ENCODE measurements at places on chromosomes 5 and 9.
A peak's percentile ranks its signal among the peaks of the same experiment; 100 is the strongest.

GRCh38 chr9:115422932-115423440 lies 305.0 kb upstream of the TNC start:
- DNase-seq, result no peak

GRCh38 chr5:16497546-16497945 lies 31.9 kb upstream of the ZNF622 start:
- DNase-seq, result no peak

DNA sequence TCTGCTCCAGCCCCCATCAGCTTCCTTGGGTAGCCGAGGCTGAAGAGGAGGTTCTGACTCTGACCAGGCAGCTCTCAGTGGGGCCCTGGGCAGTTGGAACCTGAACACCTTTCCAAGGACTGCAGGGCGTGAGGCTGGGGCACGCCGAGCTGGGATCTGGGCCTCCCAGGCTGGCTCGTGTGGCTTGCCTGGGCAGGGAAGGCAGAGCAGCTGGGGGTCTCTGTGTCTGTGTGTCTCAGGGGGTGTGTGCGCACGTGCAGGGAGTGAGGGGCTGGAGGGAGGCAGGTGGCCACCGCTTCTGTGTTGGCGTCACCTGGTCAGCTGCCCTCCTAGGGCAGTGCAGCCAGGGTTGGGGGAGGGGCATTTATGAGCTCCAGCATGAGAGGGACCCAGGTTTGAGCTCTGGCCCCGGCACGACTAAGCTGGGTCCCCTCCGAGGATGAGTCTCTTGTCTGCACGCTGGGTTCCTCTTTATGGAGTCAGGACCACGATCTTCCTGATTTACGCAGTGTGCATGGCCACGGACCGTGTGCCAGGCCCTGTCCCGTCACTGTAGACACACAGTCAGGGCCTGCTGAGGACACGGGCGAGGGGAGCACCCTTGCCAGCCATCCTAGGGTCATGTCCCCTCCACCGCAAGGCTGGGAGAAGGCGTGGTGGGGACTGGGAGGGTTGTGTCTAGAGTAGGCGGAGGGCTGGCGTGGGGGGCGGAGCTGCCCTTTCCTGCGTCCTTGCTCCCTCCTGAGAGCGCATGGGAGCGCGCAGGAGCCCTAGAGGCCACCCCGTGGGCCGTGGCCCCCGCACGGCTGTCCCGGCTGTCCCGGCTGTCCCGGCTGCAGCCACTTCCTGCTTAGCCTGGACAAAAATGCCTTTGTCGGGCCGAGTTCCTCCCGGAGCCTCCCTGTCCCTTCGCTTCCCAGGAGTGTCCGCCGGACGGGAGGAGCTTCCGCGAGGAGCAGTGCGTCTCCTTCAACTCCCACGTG lies 4.6 kb downstream of the ADAMTSL2 start:
- DNase-seq, result peak; percentile 42

DNA sequence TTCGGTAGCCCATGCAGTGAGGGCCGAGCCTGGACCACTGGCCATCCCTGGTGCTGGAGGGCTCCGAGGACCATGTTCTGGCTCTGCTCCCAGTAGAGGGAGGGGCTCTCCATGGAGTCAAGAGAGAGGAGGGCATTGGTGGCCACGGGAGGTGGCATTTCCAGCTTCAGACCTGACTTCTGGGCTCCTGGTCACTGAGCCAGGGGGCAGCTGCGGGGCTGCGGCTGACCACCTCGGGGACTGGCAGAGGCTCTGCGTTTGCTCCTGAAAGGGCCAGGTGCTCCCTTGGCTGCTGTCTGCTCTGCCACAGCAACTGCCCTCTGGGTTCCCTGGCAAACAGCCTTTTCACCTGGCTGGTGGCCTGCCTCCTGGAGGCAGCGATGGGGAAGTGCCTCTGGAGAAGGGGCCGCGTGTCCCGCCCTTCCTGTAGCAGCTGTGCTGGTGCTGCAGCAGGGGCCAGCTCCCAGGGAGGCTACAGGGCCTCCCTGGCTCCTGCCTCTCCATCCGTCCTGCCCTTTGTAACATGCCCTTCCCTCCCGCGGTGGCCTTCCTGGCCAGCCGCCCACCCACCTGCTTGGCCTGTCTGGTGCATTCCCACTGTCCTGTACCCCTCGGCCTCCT lies 144.6 kb downstream of the CACNA1B start:
- no peak for DNase-seq

DNA sequence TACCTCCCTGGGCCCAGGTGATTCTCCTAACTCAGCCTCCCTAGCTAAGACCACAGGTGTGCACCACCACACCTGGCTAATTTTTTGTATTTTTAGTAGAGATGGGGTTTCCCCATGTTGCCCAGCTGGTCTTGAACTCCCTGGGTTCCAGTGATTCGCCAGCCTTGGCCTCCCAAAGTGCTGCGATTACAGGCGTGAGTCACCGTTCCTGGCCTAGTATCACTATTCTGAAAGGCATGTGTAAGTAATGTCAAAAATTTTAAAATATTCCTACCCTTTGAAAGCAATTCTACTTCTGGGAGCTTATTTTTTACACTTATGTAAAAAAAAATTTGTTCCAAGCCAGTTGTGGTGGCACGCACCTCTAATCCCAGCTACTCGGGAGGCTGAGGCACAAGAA lies 27.1 kb upstream of the TLE1 start:
- DNase-seq, result no peak

GRCh38 chr5:173228639-173229381 lies 6.2 kb downstream of the NKX2-5 start:
- no peak for DNase-seq

DNA sequence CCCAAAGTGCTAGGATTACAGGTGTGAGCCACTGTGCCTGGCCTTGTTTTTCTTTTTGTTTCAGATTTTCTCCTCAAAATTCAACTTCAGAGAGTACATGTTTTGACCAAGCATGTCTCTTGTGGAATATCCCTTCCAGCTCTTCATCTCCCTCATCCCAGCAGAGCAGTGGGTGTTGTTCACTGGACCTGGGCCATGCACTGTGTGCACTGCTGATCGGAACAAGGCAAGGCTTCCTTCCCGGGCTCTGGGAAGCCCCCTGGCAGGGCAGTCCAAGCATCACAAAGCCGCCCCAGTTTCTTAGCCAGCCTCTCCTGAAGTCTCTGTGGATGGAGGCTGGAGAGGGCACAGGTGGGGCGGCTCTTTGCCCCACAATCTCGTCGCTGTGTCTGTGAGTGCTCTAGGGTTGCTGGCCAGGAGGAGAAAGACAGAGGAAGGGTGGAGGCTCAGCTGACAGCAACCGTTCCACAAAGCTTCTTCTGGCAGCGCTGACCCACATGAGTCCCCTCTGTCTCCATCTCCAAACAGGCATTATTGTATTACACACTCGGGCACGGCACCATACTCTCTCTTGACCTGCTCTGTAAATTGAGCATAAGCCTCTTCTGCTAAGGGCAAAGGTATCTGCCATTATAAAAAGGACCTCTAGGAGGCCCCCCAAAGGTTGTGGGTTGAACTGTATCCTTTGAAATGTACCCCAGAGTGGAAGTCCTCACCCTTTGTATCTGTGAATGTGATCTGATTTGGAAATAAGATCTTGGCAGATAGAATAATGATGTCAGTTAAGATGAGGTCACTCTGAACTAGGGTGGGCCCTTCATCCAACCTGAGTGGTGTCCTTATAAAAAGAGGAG lies 89.6 kb downstream of the TARS1 start:
- DNase-seq, result no peak

DNA sequence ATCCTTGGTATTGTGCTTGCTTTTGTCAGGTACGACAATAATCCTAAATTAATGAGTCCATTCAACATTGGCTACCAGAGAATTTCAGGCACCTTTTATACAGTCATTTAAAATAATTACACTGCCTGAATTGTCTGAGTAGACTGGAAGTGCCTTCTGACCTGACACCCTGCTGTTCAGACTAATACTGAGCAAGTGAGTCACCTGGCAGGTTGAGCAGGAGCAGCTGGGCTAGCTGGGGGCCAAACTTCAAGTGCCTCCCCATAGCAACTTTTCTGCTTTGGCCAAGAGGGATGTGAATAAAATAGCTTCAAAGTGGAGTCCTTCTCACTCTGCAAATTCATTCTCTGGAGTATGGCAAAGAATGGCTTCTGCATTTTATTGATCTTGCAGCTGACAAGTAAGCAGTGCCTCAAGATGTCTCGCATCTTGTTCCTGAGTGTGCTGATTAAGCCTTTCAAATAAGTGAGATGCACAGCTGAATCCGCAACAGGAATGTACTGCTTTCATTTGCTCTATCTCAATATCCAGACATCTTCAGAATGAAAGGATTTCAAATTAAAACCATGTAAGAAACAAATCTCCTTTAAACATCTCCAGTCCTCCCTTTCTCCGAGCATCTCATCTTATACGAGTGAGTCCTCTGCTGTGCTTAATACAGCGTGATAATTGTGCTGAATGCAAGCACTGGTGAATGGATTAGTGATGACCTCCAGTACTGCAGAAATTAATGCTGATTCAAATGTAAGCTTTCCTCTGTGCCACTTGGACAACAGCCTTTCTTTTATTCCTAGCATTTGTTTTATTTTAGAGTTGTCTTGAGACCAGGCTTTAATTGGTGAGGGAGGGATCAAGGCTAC lies 271.2 kb downstream of the EDIL3 start:
- no peak for DNase-seq

DNA sequence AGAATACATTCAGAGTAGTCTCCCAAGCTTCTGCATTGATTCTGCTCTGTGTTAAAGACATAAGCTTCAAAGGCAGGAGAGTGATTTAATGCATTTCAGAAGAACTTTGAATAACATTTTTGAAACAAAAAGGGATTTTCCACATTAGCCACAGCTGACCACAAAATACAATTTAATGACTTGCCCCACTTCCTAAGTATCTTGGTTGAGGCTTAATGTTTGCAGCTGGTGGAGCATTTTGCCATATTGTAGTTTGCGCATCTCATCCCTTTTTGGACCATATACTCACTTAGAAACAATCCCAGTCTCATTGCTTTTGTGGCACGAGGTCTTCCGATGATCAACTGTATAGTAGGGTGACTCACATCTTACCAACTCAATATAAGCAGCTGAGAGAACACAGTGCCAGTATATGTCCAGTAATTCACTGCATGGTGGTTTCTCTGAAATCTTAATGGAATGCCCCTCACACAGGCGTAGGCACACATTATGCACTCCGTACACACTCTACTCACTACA lies 455.8 kb upstream of the PTGER4 start:
- peak; percentile 52 for DNase-seq

DNA sequence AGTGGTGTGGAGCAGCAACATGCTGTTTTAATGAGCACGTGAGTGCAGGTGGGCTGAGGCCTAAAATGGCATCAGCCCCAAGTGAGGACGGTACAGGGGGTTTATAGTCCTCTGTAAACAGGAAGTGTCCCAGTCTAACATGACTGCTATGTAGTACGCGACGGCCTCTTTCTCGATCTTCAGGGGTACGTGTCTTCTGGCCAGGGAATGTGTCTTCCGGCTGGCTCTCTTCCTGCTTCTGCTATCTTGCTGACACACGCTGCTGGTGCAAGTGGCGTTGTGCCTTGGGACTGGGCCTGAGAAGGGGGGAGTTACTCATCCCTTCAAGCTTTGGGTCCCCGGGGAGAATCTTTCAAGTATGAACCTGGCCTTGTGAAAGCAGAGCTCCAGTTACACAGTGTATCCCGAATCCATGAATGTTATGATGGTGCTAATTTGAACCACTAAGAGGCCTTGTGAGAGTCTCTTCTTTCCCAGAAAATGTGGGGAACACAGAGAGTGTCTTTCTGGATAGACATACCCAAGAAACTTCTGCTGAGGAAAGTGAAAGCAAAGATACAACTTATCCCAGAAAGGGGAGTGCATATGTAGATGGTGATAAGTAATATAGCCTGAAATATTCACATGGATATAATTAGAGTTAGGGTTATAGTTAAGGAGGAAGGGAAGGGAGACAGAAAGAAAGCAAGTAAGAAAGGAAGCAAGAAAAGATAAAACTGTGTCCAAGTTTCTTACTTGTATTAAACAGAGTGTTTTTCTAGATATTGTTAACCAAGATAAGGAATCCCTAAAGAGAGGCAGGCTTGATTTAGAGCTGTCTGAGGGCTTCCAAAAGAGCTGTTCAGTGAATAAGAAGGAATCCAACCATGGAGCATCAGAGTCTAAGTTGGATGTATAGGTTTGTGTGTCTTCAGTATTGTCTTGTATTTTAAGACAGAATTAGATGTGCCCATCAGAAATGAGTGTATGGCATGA lies 35.5 kb upstream of the ANXA2R start:
- no peak for DNase-seq

DNA sequence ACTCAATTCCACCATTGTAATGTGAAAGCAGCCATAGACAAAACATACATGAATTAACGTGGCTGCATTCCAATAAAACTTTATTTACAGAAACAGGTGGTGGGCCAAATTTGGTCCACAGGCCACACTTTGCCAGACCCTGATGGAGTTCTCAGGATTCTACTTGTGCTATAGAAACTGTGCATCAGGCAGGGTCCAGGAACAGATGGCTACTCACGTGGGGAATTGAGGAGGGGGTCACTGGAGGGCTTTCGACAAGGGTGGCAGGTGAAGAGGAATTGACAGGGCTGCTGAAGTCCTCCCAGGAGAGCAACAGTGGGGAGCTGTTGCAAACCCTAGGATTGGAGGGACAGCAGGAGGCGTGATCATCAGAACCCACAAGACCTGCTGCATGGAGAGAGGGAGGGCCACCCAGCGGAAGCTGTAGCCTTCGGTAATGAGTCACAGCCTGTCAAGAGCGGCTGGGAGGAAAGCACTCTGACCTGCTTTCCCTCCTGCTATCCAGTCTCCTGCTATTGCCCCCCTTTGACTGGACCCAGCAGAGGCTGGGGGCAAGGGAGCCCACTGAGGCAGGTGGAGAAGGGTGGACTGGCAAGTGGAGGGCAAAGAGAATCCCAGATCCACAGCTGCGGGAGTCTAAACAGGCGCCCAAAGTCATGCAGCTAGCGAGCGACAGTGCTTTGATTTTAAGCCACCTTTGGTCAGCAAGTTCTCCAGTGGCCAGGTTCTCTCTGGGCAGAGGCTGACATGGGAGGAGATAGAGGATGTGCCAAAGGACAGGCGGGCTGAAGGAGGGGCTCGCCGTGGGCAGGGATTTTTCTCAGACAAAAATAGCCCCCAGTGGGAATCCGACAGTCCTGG lies 138.3 kb upstream of the SMIM23 start:
- peak; percentile 68 for DNase-seq

- peak; percentile 3 for DNase-seq
Measured at GRCh38 chr9:21904776-21905175, 89.4 kb downstream of the CDKN2A start.

DNA sequence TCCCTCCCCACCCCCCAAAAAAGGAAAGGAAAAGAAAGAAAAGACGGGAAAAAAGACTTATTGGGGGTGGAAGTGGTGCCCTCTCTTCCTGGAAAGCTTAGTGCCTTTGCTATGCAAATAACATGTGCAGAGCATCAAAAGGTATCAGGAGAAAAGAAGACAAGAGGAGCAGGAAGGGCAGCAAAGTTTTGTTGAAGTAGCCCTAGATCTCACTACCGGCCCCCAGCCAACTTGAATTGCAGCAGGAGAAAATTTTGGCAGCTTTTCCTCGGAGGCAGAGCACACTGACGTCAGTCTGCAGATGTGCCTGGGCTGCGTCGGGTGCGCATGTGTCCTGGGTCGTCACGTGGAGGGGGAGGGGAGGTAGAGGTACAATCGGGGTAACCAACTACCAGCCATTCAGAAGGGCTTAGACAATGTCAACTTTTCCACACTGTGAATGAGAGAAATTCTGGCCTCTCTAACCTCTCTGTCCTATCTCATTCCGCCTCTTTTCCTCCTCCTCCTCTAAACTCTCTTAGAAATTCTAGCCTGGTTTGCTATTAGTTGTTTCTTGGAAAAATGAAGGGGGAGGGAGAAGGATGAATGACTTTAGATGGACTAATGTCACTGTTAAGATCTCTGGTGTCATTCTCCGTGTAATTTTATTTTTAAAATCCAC lies at the start of gene ADAMTS6:
ADAMTS6 (minus strand) TSS at position 286 of the 661 bp plus-strand sequence. CDS start 8,247 bp downstream, outside the sequence.
- DNase-seq, result peak; percentile 38

GRCh38 chr9:115517335-115518075 lies 399.5 kb upstream of the TNC start:
- no peak for DNase-seq

GRCh38 chr5:129171194-129171944 lies 76.8 kb downstream of the ISOC1 start:
- DNase-seq, result no peak

Data from MV-4-11 (cell line).